ENCODE measurements at places on chromosomes 1 and 21.
A peak's percentile ranks its signal among the peaks of the same experiment; 100 is the strongest.

- no peak for DNase-seq
Measured at GRCh38 chr1:18723701-18724411, 93.2 kb downstream of the PAX7 start.

DNA sequence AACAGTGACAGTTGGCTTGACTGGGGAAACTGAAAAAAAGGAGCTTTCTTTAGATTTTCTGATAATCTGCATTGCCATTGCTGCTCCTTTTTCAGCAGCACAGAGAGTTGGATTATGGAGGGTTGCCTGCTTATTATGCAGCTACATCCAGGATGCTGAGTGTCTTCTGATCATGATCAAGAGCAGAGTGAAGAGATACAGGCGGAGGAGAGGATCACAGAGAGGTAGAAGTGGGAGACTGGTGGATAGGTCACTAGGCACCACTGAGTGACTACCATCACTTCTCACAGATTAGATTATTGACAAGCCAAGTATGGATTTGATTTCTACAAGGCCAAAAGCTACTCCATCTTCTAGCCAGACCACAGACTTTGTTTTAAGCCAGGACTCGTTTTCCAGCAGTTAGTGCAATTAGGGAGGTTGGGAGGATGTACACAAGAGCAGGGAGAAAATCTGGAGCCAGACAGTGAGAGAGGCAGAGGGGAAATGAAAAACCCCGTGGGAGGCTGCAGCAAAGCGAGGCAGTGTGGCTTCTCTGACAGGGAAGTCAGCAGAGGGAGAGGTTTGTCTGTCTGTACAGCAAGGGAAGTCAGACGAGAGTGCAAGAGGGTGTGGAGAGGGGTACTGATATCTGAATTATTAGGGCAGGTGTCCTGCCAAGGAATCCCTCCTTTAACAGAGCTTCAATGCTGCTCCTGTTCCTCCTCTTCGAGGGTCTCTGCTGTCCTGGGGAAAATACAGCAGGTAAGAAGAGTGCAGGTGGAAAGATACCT is at the start of gene CD1E:
CD1E (plus strand) TSS at position 592 of the 773 bp plus-strand sequence; CDS start at position 687, 95 bp downstream.
- DNase-seq = no peak

DNA sequence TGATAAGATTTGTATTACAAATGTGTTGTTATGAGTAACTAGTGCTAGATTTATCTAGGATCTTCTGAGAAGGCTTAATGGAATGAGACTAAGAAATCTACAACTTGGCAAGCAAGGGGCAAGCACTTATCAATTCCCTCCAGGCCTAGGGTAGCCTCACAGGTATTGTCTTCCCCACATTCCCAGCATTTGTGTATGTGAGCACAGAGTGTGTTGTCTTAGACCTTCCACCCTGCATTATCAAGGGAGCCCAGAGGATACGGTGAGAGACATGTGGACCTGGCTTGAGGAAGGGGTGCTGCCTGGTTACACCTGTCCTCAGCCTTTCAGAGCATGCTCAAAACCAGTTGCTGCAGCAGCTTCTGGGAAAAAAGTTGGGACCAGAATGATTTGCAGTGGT is 327.2 kb downstream of the MRPL39 start:
- no peak for DNase-seq

- DNase-seq = no peak
Measured at GRCh38 chr1:53584777-53585107, 125.5 kb downstream of the DMRTB1 start.

DNA sequence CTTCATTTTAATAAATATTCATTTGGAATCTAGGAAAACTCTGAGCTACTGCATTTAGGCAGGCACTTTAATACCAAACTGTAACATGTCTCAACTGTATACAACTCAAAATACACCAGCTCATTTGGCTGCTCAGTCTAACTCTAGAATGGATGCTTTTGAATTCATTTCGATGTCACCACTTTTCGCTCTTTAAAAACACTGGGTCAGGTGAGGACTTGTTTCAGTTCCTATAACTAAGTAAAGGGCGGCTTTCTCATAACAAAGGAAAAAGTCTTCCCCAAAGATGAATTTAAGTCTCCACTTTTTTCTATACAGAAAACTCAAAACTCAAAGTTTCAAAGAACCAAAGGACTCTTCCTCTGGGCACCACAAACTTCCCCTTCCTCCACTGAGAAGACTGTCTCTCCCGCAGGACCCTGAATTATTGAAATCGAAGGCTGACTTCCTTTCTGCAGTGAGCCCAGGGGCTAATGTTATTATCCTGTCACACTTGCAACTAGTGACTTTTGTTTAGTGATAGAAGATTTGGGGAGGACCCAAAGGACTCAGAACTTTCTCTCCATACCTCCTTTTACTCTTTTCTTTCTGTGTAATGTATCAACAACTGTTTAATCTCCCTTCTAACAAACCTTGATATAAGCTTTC is 9.7 kb upstream of the DHX9 start:
- no peak for DNase-seq

- DNase-seq = peak; percentile 15
Measured at GRCh38 chr1:8525216-8525557, 207.3 kb downstream of the SLC45A1 start.

GRCh38 chr1:244111027-244111426 is 59.9 kb downstream of the ZBTB18 start:
- no peak for DNase-seq

DNA sequence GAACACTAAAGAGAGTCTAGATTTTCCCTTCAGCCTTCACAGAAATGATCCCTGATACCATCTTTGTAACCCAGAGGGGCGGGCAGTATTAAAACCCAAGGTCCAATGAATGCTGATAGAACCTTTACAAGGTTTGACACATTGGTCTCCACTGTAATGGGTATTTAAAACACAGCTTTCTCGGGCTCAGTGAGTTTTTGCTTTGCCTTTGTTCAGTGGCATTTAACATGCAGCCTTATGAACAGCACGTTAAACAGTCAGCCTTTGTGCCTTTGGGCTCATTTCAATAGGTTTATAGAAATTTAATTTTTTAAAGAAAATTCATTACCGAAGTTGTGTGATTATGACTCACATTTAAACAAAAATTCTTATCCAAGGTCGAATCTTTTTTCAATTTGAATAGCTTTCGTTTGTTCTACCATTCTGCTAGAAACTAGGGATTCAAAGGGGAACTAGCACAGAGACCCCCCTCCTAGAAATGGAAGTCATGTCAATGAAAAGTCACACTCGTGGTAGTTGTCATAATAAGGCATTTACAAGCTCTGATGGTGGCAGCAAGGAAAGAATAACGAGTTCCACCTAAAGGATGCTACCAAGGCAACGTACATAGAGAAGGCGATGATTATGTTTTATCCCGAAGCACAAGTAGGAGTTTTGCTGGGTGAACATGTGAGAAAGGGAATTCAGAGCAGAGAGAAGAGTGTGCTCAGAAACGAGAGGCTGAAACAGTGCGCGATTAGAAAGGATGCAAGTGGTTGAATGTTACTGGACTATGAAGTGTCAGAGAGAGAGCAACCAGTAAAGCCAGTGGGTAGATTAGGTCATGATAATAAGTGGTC is 66.2 kb downstream of the SGIP1 start:
- no peak for DNase-seq

DNA sequence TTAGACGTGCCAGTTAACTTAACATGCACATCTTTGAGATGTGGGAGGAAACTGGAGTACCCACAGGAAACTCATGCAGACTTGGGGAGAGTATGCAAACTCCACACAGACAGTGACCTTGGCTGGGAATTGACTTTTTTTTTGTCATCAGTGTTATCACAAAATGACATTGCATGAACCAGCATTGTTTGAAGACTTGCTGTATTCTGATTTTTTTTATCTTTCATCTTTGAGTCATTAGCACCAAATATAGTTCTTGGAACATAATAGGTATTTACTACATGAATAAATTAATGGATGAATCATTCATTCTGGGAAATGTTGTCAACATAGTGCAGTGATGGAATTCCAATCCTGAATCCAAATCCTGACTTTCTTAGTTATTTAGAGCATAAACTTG is 77.0 kb downstream of the ATF6 start:
- no peak for DNase-seq

DNA sequence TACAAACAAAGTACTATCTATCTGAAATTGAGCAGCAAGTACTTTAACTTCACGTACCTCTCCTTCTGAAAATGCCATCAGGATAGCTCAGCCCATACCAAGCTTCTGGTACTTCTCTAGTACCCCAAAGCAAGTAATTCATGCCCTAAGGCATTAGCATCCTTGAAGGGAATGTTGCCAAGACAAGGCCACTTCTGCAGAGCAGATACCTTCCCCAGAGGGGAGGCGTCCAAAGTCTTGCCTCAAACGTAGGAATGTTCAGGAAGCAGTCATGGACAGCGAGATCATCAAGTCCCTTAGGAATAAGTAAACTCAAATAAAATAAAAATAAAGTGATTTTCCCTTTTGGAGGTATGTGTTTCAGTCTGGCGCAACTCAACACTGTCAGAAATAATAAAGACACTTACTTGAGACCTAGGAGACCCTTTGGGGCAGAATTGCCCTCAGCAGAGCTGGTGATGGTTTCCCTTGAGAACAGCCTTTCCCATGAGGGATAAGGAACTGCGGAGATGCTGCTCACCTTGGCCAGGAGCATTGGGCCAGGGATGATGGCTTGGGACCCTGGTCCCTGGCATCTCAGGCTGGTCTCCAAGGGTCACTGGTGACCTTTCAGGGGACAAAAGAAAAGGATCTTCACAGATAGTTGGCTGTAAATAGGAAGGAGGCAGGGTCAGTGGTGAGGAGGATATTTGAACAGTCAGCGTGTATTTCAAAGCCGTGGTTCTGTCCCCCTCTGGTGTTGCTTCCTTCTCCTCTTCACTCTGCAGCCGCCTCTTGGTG is 522.9 kb downstream of the KIF26B start:
- no peak for DNase-seq

GRCh38 chr1:204267191-204267601 is 53.4 kb upstream of the GOLT1A start:
- DNase-seq = no peak

DNA sequence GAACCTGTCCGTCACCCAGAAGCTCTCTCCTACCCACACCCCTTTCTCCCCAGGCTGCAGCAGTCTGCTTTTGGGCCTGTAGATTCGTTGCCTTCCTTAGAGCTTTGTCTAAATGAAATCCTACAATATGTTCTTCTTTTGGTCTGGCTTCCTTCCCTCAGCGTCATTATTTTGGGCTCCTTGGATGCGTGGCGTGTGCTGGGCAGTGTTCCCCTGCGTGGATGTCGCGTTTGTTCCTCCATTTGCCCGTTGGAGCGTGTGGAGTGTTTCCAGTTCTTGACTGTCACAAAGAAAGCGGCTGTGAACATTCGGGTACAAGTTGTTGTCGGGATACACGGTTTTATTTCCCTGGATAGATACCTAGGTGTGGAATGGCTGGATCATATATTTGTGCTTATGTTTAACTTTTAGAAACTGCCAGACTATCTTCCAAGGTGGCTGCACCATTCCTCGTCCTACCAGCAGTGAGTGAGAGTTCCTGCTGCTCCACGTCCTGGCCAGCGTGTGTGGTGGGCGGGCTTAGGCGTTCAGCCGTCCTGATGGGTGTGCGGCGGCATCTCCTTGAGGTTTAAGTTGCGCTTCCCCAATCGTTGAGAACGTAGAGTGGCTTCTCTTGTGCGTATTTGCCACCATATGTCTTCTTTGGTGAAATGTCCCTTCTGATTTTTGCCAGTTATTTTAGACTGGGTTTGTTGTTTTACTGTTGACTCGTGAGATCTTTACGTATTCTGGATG is 31.7 kb downstream of the SKI start:
- DNase-seq = no peak

GRCh38 chr1:6991266-6991665 is 206.0 kb downstream of the CAMTA1 start:
- no peak for DNase-seq

GRCh38 chr21:46557919-46558392 is 46.9 kb downstream of the S100B start:
- DNase-seq = no peak

DNA sequence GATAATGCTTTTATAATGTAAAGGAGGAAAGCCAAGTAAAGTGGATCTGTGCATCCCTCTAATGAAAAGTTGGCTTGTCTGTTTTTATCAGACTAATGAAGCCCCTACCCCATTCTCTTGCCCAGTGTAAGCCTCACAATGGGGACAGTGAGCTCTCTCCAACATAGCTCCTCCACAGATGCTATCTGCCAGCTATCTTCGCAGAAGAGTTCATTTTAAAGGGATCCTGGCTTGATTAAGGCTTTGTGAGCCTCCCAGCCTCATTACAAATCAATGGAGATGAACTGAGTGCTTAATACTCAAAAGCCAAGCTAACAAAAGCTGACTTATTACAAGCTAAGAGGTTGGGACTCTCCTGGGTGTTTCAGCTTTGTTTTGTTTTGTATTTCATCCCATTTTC is 514.7 kb downstream of the NUF2 start:
- no peak for DNase-seq

GRCh38 chr1:16981269-16981849 is 939 bp upstream of the MFAP2 start:
- DNase-seq = no peak

- no peak for DNase-seq
Measured at GRCh38 chr21:46088189-46088588, 9.7 kb upstream of the COL6A2 start.

GRCh38 chr1:110787328-110788071 is 85.4 kb upstream of the CD53 start:
- peak; percentile 49 for DNase-seq

DNA sequence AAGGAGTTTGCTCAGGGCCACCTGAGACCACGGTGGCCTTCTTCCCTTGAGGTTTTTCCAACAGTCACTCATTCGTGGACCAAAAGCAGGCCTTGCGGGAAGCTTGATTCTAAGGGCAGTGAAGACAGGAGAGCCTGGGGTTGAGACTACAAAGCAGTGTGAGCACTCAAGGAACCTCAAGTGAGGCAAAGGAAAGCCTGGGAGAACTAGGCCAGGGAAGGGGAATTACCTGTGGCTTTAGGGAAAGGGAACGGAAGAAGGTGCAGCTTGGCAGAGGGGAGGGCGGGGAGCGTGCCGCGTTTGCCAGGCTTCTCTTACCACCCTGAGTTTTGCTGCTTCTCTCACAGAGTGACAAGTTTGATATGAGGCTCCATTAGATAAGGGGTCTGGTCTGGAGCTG is 114.3 kb downstream of the DHRS3 start:
- no peak for DNase-seq

GRCh38 chr1:110443451-110443850 is 7.5 kb upstream of the PROK1 start:
- no peak for DNase-seq

- no peak for DNase-seq
Measured at GRCh38 chr1:981491-981954, 370 bp downstream of the PERM1 start.

GRCh38 chr1:239308701-239309333 is 77.6 kb upstream of the CHRM3 start:
- no peak for DNase-seq

DNA sequence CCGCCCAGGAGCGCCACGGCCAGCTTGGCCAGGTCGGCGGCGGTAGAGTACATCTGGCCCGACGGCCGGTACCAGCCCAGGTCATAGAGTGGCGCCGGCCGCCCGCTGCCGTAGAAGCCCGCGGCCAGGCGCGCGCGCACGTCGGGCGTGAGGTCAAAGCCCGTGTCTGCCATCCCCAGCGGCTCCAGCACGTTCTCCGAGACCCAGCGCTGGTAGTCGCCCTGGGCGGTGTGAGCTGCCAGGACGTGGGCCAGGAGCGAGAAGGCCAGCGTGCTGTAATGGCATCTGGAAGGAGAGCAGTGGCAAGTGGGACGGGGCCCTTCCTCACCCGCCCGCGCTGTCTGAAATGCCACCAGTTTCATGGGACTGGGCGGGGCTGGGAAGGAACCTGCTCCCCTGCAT is 18.9 kb downstream of the LACTBL1 start:
- DNase-seq = no peak

GRCh38 chr1:212119397-212119837 is 83.9 kb downstream of the DTL start:
- no peak for DNase-seq

- no peak for DNase-seq
Measured at GRCh38 chr21:42784276-42784675, 95.1 kb downstream of the WDR4 start.

- peak; percentile 52 for DNase-seq
Measured at GRCh38 chr1:150560011-150560438, 10.8 kb downstream of the ADAMTSL4 start.
